Mononuclear cell (primary cell): ENCODE measurements at places on chromosomes 3 and 15. TPM values are rescaled to one million over a fixed set of nuclear protein-coding genes. Genes with fewer than 3 reads are reported as not detected.

Gene THAP10
- 0.10 TPM for total RNA-seq

Gene TIMP4
- not detected for total RNA-seq

Gene GOLGA8Q
- total RNA-seq, result 1.8 TPM

Gene GOLGA6B
- not detected for total RNA-seq

Gene MCTP2
- 55.9 TPM for total RNA-seq

Gene GOLGA8J
- total RNA-seq, result not detected

Gene PRR20G
- total RNA-seq, result not detected

Gene IMPG2
- 0.84 TPM for total RNA-seq

Gene CCK
- total RNA-seq, result not detected

Gene IL12A
- 4.1 TPM for total RNA-seq

Gene SLC4A7
- 69.8 TPM for total RNA-seq

Gene COL6A5
- total RNA-seq, result not detected

Gene TIGIT
- 4.1 TPM for total RNA-seq

Gene TICRR
- total RNA-seq, result 0.10 TPM

Gene RTP1
- total RNA-seq, result not detected

Gene SOX14
- total RNA-seq, result not detected

Gene TRAK1
- 26.3 TPM for total RNA-seq

Gene LMAN1L
- total RNA-seq, result 0.21 TPM

Gene GRM7
- total RNA-seq, result not detected

Gene SERPINI2
- total RNA-seq, result not detected

Gene ZNF710
- 9.1 TPM for total RNA-seq

Gene CLDN1
- total RNA-seq, result 0.10 TPM

Gene STARD5
- total RNA-seq, result 14.1 TPM

Gene AVEN
- total RNA-seq, result 5.9 TPM
